ENCODE measurements at places on chromosomes 7 and 10. TPM values are rescaled to one million over a fixed set of nuclear protein-coding genes. Genes with fewer than 3 reads are reported as not detected.

Gene WDR86
- 50.0 TPM for total RNA-seq

Gene ITPRIP
- 33.5 TPM for total RNA-seq

GRCh38 chr7:831596-832166 is 595 bp upstream of the SUN1 start:
- no peaks in the 10 kb centered on the region for H3K27me3 ChIP-seq
- no peak for DNase-seq
- peaks cover 21% of the 10 kb centered on the region for H3K4me1 ChIP-seq
- no peak overlapping the region for H3K4me3 ChIP-seq
- peak overlapping the region; percentile 74 for H3K27ac ChIP-seq
- no peaks in the 10 kb centered on the region for H3K36me3 ChIP-seq

DNA sequence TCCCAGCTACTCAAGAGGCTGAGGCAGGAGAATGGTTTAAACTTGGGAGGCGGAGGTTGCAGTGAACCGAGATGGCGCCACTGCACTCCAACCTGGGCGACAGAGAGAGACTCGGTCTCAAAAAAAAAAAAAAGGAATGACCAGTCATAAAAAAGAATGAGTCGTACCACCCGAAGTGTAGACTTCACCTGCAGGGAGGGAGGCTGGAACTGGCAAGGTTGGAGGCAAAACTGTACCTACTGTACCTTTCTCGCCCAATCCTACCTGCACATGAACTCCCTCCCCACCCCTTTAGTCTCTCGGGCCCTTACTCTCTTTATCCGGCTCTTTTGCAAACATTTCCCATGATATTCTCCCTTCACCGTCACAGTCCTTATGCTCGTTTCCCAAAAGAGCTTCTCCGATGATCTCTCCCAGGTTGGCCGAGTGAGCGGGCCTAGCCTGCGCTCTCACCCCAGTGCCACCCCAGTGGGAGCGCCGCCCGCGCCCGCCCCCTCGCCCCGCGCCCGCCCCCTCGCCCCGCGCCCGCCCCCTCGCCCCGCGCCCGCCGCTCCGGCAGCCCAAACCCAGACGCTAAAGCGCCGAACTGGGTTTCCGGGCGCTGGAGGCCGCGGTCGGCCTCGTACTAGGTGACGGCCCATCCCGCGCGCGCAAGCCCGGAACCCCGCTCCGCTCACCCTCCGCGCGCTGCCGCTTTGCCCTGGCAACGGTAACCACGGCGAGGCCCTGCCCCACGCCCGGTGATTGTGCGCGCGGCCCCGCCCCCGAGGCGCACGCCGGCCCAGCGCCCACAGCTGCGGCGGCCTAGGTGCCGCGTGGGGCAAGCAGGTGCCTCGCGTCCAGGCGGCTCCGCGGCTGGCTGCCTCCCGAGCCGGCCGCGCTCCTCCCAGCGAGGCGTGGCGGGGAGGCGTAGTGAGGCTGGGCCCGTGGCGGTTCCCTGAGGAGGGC is at the start of gene SMKR1:
TSS of gene SMKR1 (plus strand) at position 772 of the 948 bp plus-strand sequence. CDS start 294 bp downstream, outside the sequence.
- H3K4me1 ChIP-seq = peaks cover 11% of the 10 kb centered on the region
- peaks cover 17% of the 10 kb centered on the region for H3K27me3 ChIP-seq
- H3K27ac ChIP-seq = no peak within 1 kb of the TSS

GRCh38 chr7:11458736-11459483 is 373.1 kb downstream of the THSD7A start:
- no peak overlapping the region for H3K4me3 ChIP-seq
- no peaks in the 10 kb centered on the region for H3K4me1 ChIP-seq
- no peaks in the 10 kb centered on the region for H3K27me3 ChIP-seq
- DNase-seq = no peak
- H3K27ac ChIP-seq = peak overlapping the region; percentile 37

GRCh38 chr7:99579956-99580777 is 17.9 kb upstream of the TMEM225B start:
- H3K27me3 ChIP-seq = no peaks in the 10 kb centered on the region
- peak overlapping the region; percentile 62 for H3K4me3 ChIP-seq
- peaks cover 5% of the 10 kb centered on the region for H3K4me1 ChIP-seq
- H3K27ac ChIP-seq = no peak overlapping the region
- peak; percentile 82 for DNase-seq
